ENCODE measurements at places on chromosomes 5 and 9. TPM values are rescaled to one million over a fixed set of nuclear protein-coding genes. Genes with fewer than 3 reads are reported as not detected.

DNA sequence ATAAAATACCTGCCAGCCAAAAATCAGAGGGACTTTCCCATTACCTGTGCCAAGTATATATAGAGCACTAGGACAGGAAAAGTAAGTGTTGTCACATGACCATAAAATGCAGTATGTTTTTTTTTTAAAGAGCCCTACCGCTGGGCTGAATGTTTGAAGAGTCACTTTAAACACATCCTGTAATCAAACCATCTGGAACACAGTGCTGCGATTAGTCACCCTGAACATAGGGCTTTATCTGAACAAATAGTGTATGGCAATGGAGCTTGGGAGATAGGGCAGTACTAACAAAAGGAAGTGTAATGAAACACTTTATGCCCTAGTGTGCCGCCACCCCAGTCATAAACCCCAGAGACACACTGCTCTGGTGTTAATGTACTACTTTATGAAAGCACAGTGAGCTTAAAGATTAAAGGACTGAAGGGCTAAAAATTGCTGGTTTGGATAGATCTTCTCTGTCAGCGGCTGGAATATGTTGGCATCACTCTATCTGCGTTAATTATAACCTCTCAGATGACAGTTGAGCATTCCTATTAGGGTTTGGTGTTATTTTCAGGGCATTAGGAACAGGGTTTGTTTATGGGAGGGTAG, 90.4 kb downstream of the ZNF608 start:
- peak; percentile 97 for DNase-seq

- no peak for DNase-seq
Observed at GRCh38 chr5:154312000-154312399, 121.5 kb downstream of the GALNT10 start.

DNA sequence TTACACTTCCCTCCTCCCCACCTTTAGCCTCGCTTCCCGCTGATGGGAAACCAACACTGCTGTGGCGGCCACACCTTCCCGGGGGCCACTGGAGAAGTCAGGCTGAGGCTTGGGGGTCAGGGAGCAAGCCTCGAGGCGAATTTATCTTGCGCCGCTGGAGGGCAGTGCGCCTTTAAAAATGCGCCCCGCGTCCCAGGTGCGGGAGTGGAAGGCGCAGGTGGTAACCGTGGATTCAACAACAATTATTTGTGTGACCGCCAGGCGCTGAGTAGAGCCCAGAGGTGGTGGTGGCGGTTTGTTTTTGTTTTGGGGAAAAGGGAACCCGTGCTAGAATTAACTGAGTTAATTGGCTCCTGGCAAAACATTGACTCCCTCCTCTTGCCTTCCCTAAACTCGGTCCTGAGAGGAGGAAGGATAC, 1.1 kb downstream of the CFAP77 start:
- peak; percentile 12 for DNase-seq

DNA sequence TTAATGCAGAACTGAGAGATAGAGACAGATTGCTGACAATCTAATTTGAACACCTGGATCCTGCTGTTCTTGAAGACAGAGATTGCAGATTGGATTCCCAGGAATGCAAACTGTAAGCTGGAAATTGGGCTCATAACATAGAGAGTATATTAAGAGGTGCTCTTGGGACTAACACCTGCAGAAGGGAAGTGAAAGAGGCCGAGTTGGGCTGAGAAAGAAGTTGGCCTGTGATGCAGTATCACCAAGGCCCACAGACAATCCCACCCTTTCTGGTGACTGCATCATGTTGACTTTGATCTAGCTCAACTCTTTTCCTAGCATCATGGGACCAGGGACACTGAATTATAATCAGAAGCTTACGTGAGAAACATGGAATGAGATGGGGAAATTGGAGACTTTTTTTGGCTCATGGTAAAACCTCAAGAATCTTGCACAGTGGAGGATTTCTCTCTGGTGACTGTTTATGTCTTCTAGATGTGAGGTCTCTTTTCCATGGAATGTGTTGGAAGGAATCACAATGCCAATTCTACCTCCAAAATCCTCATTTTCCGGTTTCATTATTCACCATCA, 36.5 kb upstream of the NUDT12 start:
- DNase-seq: no peak

CCIN gene
- 1.4 TPM for total RNA-seq

DNA sequence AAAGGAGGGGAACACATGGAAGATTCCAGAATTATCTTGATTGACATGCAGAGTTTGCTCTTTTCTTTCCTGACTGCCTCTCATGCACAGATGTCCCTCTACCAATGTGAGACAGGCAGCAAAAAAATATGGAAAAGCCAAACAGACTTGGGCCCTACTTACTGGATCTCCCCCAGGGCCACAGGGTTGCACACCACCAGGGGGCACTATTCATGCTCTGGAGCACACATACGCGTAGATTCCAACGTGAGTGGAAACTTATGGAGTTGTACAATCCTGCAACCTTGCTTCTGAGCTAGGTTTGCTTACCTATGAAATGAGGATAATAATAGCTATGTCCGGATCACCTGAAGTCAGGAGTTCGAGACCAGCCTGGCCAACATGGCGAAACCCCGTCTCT, 319.5 kb downstream of the ARHGEF28 start:
- DNase-seq: no peak

DNA sequence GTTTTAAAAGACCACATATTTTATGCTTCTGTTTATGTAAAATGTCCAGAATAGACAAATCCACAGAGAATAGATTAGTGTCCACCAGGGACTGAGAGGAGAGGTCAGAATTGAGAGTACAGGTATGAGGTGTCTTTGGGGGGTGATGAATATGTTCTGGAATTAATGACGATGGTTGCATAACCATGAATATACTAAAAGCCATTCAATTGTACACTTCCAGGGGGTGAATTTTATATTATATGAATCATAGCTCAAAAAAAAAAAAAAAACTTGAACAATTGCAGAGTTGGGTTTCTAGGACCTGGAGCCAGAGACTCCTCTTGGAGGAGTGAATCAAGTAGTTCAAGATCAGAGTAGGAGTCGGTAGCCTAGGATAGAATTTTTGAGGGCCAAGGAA, 57.8 kb upstream of the RUSC2 start:
- no peak for DNase-seq

PGM5 gene
- 0.55 TPM for total RNA-seq

DNA sequence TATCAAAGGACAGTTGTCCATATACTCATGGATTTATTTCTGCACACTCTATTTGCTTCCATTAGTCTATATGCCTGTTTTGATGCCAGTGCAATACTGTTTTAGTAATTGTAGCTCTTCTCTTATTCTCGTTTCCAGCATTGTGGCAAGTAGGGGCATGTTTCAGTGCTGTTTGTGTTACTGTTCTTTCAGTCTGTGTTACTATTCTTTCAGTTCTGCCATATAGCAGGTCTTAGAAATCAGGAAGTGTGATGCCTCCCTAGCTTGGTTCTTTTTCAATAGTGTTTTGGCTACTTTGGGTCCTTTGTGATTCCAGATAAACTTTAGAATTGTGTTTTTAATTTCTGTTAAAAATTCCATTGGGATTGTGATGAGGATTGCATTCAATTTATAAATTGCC, 180.5 kb upstream of the PTPRD start:
- no peak for DNase-seq

- DNase-seq: peak; percentile 56
Observed at GRCh38 chr5:23820765-23821471, 313.5 kb downstream of the PRDM9 start.

GRCh38 chr5:1029282-1029944, 20.8 kb downstream of the NKD2 start:
- no peak for DNase-seq

CDH9 gene
- total RNA-seq: not detected

- no peak for DNase-seq
Observed at GRCh38 chr5:119344231-119344630, 11.6 kb upstream of the TNFAIP8 start.

CDKN2A gene
- total RNA-seq: 25.0 TPM

FOXD4L6 gene
- 0.10 TPM for total RNA-seq

Data from renal cortical epithelial cell (primary cell).